ENCODE measurements at places on chromosomes 6 and 20.

DNA sequence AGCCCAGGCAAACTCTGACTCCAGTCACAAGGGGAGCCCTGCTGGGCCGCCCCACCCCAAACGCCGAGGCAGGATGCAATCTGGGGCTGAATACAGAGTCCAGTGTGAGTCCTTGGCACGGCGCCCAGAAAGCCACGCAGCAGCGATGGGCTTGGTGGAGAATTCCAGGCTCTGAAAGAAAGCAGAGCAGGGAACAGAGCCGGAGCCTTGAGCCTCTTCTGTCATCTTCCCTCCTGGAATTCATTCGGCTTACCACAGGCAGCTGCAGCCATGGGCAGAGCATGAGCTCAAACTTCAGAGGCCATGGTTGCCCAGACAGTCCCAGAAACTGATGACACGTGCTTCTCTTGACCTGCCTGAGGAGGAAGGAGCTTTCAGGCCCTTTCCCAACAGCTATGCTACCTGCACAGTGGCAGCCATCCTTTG, 441.1 kb upstream of the JARID2 start:
- peak; percentile 93 for DNase-seq

DNA sequence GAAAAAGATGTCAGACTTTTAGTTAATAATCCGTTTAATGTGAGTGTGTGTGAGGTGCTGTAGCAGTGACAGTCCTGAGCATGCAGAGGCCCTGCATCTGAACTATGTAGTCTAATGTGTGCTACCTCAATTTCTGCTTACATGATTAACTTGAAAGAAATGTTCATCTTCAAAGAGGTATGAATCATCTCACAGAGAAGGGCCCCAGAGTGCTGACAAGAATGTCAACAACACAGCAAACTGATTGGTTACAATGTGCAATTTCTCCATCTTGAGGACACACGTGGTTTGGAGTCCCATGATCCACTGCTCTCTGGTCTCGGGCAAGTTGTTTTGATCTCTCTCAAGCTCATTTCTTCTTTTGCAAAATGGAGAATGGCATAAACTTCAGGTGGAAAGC, 61.7 kb upstream of the EMILIN3 start:
- peak; percentile 56 for DNase-seq

DNA sequence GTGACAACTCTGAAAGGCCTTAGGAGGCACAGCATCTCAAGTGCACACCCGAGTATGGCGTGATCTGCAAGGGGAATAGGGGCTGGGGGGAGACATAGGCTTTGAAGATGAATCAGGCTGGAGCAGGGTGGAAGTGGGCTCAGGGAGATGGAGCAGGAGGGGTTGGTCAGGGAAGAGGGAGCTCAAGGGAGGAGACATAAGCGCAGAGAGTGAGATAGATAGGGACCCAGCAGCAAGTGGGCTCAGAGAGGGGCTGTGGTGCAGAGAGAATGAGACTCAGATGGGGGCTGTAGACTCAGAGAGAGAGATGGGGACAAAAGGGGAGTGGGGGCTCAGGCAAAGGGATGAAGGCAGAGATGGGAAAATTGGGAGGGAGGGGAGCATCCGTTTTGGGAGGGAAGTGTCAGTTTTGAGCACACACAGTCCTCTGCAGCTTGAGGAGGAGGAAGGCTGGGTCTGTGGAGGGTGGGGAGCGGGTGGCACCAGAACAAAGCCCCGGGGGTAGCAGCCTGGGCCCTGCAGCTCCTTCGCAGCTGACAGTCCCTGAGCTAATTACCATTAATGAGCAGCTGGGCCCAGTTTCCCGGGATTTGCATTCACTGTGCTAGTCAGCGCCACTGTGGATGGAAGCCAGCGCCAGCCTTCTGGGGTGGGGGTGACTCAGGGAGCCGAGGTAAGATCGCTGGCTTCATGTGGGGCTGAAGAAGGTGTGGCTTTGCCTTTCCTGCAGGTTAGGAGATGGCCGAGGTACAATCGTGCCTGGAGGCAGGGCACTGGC, 18.7 kb downstream of the SRXN1 start:
- DNase-seq = no peak

DNA sequence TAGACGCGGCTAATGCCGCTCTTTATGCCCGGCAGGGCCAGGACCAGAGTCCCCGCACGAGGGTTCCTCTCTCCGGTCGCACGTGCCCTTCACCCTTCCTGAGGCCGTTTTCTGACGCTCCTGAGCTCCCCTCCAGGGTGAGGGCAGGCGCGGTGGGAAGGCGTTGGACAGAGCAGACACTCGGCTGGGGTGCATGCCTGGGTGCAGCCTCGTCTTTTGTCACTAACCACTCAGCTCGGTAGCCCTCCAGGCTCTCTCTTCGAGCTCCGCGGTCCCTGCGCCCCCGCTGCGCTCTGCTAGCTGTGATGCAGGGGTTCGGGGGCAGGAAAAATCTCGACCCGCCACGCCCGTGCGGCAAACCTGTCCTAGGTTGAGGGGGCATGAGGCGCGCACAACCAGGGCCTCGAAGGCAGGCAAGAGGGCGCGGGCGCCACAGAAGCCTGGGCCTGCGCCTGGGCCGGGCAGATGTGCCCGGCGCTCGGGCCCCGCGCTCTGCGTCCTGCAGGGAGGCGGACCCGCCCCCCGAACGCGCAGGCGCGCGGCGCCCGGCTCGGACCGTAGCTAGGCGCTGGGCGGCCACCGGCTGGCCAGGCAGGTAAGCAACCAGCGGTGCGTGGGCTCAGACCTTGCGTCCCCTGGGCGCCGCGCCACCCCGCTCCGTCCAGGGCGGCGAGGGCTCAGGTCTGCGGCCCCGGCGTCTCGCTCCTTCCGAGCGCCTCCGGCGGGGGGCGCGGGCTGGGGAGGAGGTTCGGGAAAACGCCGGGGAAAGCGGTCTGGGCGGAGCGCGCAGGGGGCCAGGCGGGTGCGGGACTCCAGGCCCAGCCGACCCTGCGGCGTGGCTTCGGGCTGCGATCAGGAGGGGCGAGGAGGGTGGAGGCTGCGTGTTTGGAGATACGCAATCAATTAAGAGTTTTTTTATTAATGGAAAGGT, at the start of gene L3MBTL1:
L3MBTL1 (plus strand) TSS at position 548 of the 931 bp plus-strand sequence. CDS start 5,807 bp downstream, outside the sequence.
- DNase-seq = peak; percentile 68

DNA sequence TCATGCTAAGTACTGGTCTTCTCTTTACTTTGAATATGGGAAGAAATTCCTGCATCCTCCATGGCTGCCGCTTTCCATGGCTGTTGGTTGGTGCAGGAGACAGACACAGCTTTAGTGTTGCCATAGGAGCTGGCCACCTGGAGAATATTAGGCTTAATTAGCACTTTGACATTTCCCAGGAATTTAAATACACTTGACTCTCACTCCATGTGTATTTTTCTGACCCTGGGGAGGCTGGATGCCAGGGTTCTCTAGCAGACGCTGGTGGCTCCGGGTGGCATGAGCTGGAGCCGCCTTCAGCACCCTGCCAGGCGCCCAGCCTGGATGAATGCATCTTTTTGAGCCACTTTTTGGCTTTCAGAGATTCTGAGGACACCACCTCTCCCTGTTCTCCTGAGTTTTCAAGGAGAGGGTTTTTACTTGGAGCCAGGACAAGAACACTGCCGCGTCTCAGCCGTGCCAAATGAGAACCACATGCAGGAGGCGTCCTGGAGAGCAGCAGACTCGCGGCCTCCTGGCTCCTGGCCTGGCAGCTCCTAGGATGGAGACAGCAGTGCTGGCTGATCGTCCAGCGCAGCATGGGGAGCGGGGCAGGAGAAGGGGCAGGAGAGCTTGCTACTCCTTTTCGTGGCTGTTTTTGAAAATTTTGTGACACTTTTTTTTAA, 258.8 kb downstream of the SMOC2 start:
- no peak for DNase-seq

DNA sequence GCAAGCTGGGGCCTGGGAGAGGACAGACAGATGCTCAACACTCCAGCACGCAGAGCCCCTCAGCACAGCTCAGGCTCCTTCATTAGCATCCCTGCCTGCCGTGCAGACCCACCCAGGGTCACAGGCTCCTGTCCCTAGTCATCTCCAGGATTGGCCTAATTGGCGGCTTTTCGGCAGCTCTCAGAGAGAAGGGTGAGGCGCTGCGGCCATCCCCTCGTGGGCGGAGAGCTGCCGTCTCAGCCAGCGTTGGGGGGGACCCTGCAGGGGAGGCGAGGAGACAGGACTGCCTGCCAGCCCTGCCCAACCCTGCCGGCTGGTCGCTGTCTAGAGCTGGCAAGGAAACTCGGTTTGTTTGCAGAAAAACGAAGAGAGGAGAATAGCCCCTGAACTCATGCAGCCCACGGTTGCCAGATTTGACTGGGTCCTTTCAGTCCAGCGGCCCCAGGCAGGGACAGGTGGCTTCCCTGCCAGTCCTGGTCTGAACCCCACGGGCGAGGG, 26.8 kb downstream of the BHLHE23 start:
- DNase-seq = no peak

DNA sequence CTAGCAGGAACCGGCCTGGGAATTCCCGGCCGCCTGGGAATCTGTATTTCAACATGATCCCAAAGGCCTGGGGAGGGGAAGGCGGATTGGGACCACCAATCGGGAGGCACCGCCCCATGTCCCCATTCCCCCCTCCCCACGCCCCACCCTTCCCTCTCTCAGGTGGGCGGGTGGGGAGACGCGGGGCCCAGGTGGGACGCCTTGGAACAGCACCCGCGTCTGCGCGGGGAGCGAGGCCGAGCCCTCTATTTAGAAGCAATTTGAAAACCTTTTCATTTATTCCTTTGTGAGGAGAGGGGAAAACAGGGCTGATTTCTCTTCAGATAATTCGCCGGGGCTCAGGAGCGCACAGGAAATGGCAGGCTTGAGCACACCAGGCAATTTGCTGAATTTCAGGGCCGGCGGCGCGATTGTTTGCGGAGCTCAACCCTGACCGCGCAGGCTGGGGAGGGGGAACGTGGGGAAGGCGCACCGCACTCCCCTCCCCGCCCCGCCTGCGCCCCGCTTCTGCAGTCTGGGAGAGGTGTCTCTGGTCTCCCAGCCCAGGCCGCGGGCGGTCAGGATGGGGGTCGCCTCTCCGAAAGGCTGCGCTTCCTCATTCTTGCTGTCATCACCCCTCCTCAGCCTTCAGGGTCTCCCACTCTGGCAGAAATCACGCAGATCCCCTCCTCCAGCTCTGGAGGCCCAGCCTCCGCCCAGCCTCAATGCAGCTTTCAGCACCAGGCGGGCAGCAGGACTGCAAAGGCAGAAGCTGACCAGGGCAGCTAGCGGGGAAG, 170.0 kb downstream of the GRM4 start:
- no peak for DNase-seq

DNA sequence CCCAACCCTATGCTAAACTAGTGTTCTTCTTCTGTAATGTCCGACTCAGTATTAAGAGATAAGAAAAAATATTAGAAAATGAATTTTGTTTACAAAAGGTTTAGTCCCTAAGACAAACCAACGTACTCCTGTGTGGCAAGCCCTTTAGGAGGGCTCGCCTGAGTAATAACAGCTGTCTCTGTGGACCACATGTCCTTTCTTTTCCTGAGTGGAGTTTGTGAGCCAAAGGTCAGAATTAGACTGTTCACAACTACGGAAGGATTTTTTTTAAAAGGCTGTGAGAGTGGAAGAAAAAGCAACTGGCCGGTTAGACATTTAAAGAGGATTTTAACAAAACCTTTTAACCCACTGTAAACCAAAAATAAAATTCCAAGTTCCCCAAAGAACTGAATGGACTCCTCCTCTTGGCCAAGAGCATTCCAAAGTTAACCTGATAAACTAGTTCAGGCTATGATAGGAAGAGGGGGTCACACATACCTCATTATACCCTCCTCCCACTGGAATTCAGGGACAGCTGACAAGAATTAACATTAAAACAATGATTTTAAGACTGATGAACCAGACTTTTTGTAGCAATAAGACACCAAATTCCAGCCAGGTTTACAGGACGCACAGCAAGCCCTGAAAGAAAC, 43.5 kb downstream of the FAM184A start:
- peak; percentile 64 for DNase-seq

GRCh38 chr6:134339216-134339615, 21.3 kb upstream of the SGK1 start:
- no peak for DNase-seq

GRCh38 chr6:42411406-42411805, 40.3 kb downstream of the TRERF1 start:
- DNase-seq = no peak

- DNase-seq = peak; percentile 98
These were observed at the start of gene ZHX3 for GRCh38 chr20:41317546-41318270. ZHX3 (minus strand) TSS chr20:41317731; CDS start chr20:41204916, 112,815 bp downstream.

GRCh38 chr6:125008261-125008703, 46.0 kb downstream of the RNF217 start:
- peak; percentile 62 for DNase-seq
